ENCODE measurements at places on chromosomes 3 and 15. TPM values are rescaled to one million over a fixed set of nuclear protein-coding genes. Genes with fewer than 3 reads are reported as not detected.

OXTR gene
- 0.53 TPM for total RNA-seq

PAQR5 gene
- total RNA-seq: 0.13 TPM

DNA sequence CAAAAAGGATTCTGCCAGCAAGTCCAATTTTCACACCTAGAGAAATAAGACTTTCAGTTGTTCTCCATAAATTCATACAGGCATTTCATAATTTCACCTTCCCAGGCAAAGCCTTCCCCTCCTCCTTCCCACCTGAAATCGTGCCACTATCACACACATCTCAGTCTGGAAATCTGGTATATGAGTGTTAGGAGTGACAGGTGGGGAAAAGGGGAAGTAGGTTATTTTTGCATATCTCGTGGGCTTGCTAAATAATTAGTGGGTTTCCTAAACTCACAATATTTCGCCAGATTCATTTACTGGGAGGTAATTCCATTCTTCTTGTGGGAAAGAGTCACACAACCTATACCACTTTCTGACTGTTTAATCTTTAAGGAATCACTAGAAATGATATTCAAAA, 7.4 kb downstream of the ALDH1A2 start:
- no peaks in the 10 kb centered on the region for H3K4me1 ChIP-seq
- no peak overlapping the region for H3K4me3 ChIP-seq
- DNase-seq: no peak

- peaks cover 17% of the 10 kb centered on the region for H3K4me1 ChIP-seq
- peaks cover 53% of the 10 kb centered on the region for H3K36me3 ChIP-seq
- no peak overlapping the region for H3K27ac ChIP-seq
Observed at GRCh38 chr3:58158442-58159153, 52.2 kb downstream of the DNASE1L3 start.

DNA sequence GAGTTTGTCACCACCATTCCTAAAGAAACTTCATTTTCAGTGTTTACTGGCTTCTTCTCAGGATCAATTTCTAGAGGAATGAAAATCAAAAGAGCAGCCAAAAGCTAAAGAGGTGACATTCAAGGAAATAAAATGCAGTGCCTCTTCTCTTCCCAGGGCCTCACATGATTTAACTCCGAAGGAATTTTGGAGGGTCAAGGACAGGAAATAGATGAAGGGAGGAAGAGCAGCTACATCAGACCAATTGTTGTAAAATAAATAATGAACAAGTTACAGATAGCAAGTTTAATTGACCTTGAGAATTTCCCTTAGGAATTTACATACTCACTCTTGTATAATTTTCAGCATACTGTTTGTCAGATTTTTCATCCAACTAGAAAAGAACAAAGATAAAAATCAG, 78.1 kb downstream of the LRRFIP2 start:
- H3K36me3 ChIP-seq: peaks cover 5% of the 10 kb centered on the region
- no peaks in the 10 kb centered on the region for H3K4me1 ChIP-seq
- no peaks in the 10 kb centered on the region for H3K27me3 ChIP-seq
- no peak overlapping the region for H3K4me3 ChIP-seq
- peak; percentile 87 for DNase-seq

- no peak for DNase-seq
- no peak overlapping the region for H3K27ac ChIP-seq
- H3K36me3 ChIP-seq: no peaks in the 10 kb centered on the region
- H3K4me1 ChIP-seq: no peaks in the 10 kb centered on the region
- no peaks in the 10 kb centered on the region for H3K27me3 ChIP-seq
Observed at GRCh38 chr3:3625544-3626271, 173.5 kb upstream of the LRRN1 start.

DNA sequence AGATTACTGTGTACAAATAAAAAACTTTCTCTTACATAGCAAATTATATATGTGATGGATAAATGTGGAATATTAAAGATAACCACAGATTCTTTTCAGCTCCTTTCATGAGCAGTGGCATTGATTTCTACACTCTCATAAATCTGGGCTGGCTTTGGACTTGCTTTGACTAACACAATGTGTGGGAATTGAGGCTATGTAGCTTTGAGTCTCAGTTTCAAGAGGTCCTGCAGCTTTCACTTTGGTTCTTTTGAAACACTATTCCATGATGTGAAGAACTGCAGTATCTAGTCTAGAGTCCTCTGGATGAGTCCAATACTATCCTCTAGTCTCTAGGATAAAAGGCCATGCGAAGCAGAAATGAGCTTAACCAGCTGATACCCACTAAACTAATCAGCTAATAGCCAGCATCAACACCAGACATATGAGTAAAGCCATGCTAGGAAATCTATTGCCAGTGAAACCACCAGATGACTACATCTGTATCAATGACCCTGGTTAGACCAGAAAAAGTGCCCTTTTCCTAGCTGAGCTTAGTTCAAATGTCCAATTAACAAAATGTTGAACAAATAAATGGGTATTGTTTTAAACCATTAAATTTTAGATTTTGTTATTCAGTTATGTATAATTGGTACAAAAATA, 274.9 kb upstream of the ZPLD1 start:
- no peaks in the 10 kb centered on the region for H3K4me1 ChIP-seq
- no peak overlapping the region for H3K27ac ChIP-seq
- no peaks in the 10 kb centered on the region for H3K36me3 ChIP-seq
- no peaks in the 10 kb centered on the region for H3K27me3 ChIP-seq
- DNase-seq: no peak

DNA sequence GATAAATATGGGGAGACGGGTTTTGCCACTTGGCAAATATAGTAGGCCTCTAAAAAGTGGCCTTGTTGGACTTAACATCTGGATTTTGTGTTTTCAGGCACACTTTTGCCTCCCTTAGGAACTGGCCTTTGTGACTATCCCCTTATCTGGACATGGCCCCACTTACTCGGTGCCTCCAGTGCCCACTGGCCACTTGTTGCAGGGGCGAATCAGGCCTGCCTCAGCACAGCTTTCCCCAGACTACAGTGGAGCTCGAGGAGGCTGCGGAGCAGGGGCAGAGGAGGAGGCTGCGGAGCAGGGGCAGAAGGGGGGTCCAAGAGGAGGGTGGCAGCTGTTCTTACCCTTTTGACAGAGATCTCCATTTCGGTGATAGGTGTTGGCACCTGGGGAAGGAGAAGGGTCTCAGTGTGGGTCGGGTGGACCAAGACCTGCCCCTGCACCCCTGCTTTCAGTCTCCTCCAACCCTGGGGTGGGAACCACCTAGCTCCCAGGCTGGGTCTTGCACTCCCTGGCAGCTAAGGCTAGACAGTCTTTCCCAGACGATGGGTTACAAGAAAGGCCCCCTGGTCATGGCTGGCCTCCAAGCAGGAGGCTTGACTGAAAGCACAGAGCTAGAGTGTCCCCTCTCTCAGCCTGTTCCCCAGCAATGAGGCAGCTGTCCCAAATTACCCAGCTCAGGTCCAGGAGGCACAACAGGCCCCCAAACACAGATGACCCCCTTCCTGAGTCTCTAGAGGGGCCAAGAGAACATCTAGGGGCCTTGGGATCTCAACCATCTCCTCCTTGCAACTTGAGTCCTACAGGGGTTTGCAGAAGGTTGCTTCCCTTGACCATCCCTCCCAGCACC, 6.1 kb downstream of the SEMA3G start:
- no peak for DNase-seq
- H3K4me1 ChIP-seq: peaks cover 62% of the 10 kb centered on the region
- peaks cover 5% of the 10 kb centered on the region for H3K36me3 ChIP-seq
- no peaks in the 10 kb centered on the region for H3K27me3 ChIP-seq

DNA sequence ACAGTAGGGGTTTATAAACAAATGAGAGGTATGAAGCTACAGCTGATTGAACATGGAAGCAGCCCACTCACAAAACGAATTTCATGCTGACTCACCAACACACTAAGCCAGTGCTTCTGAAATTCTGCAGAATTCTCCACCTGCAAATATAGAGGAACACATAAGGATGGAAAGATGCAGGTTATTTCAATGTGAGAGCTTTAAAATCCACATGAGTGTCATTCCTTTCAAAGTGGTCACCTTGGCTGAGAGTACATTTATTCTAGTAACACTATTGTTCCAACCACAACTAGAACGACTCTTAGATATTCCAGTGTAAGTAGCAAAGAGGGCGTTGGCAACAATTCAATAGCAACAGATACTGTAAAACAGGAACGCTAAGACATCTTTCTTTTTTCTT, 189.9 kb upstream of the TSC22D2 start:
- no peak for DNase-seq
- peaks cover 21% of the 10 kb centered on the region for H3K4me1 ChIP-seq
- H3K36me3 ChIP-seq: no peaks in the 10 kb centered on the region
- peaks cover 3% of the 10 kb centered on the region for H3K27me3 ChIP-seq

GRCh38 chr3:12178091-12178820, 19.5 kb upstream of the TIMP4 start:
- H3K36me3 ChIP-seq: no peaks in the 10 kb centered on the region
- H3K4me3 ChIP-seq: no peak overlapping the region
- H3K27ac ChIP-seq: no peak overlapping the region
- H3K27me3 ChIP-seq: no peaks in the 10 kb centered on the region
- peaks cover 13% of the 10 kb centered on the region for H3K4me1 ChIP-seq
- DNase-seq: peak; percentile 48

DNA sequence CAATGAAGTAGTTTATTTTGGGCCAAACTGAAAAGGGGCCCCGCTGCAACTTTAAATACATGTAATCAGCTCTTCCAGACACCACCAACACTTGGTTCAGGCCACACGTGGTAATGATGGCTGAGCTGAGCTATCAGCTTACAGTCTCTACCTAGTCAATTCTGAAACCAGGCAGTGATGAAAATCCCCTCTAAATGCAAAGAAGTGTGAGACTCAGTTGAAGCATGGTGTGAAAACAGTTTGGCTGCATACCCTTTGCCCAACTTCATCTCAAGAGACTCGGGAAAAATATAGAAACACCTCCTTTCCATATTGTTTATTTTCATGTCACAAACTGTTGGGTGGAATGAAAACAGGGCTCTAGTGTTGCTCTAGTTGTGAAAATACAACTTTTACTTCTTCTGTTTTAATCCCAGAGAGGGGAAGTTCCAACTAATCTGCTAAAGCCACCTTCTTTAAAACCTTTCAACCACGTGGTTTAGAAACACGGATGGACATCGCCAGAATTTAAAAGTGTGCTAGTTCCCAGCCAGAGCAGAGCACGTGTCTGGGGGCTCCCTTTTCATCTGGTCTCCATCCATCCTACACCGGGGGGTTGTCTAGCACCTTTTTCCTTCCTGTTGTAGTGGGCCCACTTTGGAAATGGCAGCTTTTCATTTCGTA, 229.1 kb downstream of the EPHB1 start:
- H3K4me3 ChIP-seq: no peak overlapping the region
- no peaks in the 10 kb centered on the region for H3K36me3 ChIP-seq
- H3K4me1 ChIP-seq: no peaks in the 10 kb centered on the region
- no peaks in the 10 kb centered on the region for H3K27me3 ChIP-seq

DNA sequence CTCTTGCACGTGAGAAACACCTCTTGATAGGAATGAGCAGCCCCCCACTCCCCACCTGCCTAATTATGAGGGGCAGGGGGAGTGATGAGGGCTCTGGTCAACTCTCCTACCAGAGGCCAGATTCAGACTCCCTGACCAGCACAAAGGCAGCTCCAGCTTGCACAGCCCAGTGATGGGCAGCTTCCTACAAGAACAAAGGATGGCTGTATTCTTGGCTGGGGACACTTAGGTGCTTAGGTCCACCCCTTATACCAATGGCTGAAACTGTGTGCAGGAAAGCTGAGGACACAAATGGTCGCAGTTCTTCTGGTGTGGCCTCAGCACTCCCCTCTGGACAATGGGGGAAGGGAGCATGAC, 81.8 kb downstream of the IQSEC1 start:
- H3K27ac ChIP-seq: no peak overlapping the region
- no peaks in the 10 kb centered on the region for H3K36me3 ChIP-seq
- no peak for DNase-seq
- H3K4me3 ChIP-seq: no peak overlapping the region
- H3K27me3 ChIP-seq: peaks cover 37% of the 10 kb centered on the region

DNA sequence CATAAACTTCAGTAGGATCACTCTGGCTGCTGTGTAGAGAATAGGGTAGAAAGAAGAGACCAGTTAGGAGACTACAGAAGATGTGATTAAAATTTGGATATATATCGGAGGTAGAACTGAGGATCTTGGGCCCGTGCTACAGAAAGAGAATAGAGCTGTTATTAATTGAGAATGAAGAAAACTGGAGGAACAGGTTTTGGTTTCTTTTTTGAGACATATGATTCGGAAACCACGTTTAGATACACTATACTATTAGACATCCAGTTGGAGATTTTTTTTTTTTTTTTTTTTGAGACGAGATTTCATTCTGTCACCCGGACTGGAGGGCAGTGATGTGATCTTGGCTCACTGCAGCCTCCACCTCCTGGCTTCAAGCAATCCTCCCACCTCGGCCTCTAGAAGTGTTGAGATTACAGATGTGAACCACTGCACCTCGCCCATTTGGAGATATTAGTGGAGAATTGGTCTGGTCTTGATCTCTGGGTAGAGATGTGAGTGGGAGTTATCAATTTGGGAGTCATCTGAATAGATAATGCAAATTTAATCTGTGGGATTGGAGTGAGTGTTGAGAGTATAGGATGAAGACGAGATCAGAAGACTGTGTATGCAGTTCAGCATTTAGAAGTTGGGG, 50.9 kb downstream of the TCF12 start:
- no peak for DNase-seq
- H3K27ac ChIP-seq: no peak overlapping the region
- H3K4me3 ChIP-seq: no peak overlapping the region
- no peaks in the 10 kb centered on the region for H3K4me1 ChIP-seq
- H3K36me3 ChIP-seq: no peaks in the 10 kb centered on the region

DNA sequence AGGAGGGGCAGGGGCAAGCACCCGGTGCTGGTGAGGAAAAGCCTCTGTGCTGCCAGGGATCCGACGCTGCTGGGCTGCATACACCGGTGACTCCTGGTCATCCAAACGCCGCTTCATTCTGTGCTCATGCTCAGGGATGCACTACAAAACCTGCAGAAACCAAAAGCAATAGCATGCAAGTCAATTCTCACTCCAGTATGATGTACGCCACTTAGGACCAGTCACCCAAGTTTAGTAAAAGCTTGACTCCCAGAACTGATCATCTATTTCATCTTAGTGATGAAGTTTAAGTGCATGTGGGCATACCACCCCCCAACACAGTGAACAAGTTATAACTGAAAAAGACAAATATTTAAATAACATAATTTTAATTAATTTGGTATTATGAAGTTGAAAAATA, 21.2 kb downstream of the SIN3A start:
- H3K27ac ChIP-seq: no peak overlapping the region
- no peak overlapping the region for H3K4me3 ChIP-seq
- H3K4me1 ChIP-seq: no peaks in the 10 kb centered on the region
- no peaks in the 10 kb centered on the region for H3K27me3 ChIP-seq
- H3K36me3 ChIP-seq: peaks cover 29% of the 10 kb centered on the region
- no peak for DNase-seq
